ENCODE measurements at places on chromosomes 7 and 10.
A peak's percentile ranks its signal among the peaks of the same experiment; 100 is the strongest.

DNA sequence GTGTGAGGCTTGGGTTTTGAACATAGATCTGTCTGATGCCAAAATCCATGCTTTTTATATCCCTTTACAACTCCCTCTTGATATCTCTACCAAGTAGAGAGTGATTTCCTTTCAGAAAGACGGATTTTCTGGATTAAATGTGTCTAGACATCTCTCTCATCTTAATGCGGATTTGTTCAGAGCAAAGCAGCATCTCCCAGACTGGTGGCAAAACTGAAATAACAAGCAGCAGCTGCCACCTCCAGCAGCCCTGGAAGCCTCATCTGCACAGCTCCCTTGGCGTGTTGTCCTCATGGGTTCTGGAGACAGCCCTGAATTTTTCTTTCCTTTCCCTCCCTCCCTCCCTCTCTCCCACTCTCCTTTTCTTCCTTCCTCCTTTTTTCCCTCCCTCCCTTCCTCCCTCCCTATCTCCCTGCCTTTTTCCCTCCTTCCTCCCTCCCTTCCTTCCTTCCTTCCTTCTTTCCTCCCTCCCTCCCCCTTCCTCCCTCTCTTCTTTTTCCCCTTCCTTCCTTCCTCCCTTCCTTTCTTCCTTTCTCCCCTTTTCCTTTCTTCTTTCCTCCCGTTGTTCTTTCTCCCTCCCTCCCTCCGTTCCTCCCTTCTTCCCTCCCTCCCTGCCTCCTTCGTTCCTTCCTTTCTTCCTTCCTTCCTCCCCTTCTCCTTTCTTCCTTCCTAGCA lies 639.9 kb downstream of the TYW1 start:
- DNase-seq = no peak

DNA sequence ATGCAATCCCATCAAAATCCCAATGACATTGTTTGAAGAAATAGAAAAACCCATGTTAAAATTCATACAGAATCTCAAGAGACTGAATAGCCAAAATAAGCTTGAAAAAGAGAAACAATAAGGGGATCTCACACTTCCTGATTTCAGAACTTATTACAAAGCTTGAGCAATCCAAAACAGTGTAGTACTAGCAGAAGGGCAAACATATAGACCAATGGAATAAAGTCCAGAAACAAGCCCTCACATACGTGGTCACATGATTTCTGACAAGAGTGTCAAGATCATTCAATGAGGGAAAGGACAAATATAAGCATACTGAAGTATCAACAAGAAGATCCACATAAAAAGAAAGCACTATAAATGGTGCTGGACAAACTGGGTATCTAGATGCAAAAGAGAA lies 31.9 kb downstream of the MICU1 start:
- no peak for DNase-seq

DNA sequence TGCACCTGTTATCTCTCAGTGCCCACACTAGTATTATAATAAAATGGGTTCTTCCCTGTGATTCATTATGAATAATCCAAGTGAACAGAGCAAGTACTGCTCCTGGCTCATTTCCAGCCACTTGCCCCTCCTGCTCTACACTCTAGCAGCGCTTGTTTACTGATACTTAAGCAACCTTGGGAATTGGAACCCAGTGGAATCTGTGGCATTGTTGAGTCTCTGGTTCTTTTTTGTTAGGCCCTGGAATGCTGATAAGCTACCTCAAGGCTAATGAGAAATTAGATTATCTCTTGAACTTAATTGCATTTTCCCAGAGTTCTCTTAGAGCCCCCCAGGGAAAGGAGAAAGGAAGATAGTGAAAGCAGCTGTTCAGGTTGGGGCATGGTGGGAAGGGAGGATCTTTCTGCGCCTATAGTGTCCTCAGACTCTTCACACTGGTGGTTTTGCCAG lies 34.0 kb downstream of the PRKAR2B start:
- DNase-seq = no peak

GRCh38 chr10:18955061-18955460 lies 93.5 kb upstream of the MALRD1 start:
- no peak for DNase-seq

- no peak for DNase-seq
These were observed 3.2 kb downstream of the AKR1B15 start for GRCh38 chr7:134552105-134552504.

GRCh38 chr7:132051311-132051710 lies 494.9 kb upstream of the PODXL start:
- no peak for DNase-seq

GRCh38 chr7:70312336-70312735 lies 714.1 kb downstream of the AUTS2 start:
- DNase-seq = no peak

- DNase-seq = peak; percentile 68
These were observed 35.8 kb downstream of the GPER1 start for GRCh38 chr7:1123715-1124114.

- no peak for DNase-seq
These were observed 141.2 kb upstream of the ZNF716 start for GRCh38 chr7:57308631-57309408.

DNA sequence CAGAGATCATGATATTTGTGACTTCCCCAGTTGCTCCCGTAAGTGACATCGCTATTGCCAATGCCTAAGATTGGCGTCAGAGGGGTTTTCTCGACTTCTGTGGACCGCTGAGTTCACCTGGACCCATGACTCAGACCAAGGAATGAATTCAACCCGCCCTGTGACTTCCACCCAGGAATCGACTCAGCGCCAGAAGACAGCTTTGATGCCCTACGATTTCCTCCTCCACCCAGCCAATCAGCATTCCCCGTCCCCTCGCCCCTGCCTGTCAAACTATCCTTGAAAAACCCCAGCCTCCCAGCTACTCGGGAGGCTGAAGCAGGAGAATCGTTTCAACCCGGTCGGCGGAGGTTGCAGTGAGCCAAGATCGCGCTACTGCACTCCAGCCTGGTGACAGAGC lies 58.3 kb downstream of the MICALL2 start:
- DNase-seq = no peak

- DNase-seq = no peak
These were observed 78.0 kb upstream of the AGBL3 start for GRCh38 chr7:134908289-134908688.

- DNase-seq = no peak
These were observed 224.8 kb downstream of the DNAJB9 start for GRCh38 chr7:108794466-108794865.

GRCh38 chr7:36736090-36736898 lies 12.0 kb upstream of the AOAH start:
- DNase-seq = no peak

DNA sequence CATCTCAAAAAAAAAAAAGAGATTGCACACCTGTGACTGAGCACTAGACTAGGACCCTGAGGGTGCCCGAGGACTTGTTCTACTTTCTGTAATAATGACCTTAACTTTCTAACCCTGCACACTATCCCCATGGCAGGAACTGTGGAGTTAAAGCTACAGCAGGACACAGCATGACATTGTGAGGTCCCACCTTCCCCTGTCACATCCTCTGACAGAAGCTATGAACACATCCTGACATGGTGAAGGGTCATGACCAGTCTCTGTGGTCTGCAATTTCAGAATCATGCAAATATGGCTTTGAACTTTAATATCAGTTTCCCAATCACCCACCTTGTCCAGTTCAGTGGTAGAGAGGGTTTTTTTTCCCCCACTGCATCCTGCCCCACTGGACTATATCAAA lies 18.5 kb upstream of the SAR1A start:
- DNase-seq = no peak

- no peak for DNase-seq
These were observed 297.2 kb upstream of the ZNF32 start for GRCh38 chr10:43945908-43946307.

DNA sequence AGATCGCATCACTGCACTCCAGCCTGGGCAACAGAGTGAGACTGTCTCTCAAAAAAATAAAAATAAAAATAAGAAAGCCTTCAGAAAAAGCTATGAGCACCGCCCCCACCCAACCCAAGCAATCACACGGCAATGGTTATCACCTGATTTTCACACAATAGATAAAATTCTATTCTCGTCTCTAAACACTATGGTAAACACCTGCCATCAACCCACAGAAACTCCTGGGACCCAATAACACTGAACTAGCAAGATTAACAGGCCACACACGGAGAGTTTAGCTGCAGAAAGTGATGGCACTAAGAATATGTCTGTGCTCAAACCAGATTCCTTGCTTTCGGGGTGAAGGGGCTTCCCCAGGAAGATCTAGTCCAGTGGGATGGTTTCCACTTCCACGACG lies 173.8 kb downstream of the DIP2C start:
- no peak for DNase-seq

DNA sequence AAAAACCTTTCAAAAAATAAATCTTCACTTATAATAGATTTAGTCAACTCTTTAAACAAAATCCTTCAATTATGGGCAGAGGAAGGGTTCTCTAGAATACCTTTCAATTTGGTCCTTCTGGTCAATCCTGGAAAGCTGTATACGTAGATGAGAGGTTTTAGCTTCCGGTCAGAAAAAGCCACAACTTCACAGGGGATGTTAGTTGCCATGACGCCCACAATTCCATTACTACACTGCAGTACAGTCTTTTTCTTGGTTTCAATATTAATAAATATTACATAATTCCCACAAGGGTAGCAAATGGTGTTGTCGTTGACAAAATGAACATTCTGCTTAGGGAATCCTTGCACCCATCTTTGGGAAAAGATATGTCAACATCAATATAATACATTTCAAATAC lies 1.7 kb downstream of the CFAP43 start:
- DNase-seq = no peak

GRCh38 chr10:14118953-14119352 lies 211.8 kb downstream of the FRMD4A start:
- no peak for DNase-seq

GRCh38 chr10:101066146-101066895 lies 4.5 kb downstream of the KAZALD1 start:
- DNase-seq = peak; percentile 35

DNA sequence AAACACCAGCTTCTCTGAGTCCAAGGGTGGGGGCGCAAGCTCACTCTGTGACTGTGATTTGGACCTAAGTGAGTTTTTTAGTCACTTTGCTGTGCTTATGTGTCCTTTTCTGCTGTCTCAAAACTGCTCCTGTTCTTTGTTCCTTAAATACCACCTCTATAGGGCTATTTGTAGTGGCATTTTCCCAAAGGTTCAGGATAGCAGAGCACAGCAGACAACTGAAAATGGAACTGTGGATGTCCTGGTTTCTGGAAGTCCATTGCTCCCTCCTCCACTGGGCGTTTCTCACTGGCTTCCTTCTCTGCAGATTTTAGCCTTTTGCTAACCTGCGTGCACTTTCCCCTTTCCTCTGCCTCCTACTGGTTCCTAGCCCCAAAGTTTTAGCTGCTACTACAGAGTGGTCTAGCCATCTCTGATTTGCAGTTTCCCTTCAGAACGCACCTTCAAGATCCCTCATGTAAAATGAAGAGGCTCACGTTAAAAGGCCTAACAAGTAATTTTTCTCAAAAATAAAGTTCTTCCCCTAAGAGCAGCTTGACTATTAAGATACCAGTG lies 25.6 kb downstream of the BLVRA start:
- no peak for DNase-seq

DNA sequence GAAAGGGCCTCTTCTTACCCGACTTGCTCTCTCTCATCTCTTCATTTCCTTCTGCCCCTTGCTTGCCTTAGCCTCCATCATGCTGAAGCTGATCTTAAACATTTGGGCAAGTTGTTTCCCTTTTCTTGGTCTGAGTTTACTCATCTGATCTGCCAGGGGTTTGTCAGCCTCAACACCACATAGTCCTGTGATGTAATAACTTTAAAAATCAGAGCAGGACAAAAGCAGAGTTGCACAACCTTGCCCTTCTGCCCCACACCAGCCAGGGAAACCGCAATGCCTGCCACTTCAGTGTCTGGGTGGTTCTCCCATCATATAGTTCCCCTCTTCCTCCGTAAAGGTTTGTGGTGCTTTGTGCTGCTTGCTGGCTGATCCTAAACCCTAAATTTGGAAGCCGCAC lies 9.9 kb upstream of the LIPM start:
- no peak for DNase-seq

DNA sequence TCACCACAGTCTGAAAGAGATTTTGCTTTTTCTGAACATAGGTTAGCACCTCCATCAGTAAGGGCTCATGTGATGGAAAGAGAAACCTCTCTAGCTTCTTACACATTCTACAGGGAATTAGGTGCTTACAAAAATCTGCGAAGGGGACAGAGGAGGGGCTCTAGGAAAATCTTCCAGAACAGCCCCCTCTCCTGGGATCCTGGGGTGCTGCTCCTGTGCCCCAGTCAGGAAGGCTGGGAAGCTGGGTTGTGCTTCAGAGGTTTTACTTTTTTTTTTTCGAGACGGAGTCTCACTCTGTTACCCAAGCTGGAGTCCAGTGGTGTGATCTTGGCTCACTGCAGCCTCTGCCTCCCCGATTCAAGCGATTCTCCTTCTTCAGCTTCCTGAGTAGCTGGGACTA lies 7.5 kb upstream of the FAM171A1 start:
- no peak for DNase-seq

GRCh38 chr10:34222359-34222758 lies 592.7 kb downstream of the PARD3 start:
- no peak for DNase-seq

- DNase-seq = no peak
These were observed 148.0 kb downstream of the LRRN3 start for GRCh38 chr7:111238886-111239285.

GRCh38 chr10:78829565-78829964 lies 239.2 kb upstream of the ZMIZ1 start:
- DNase-seq = no peak

DNA sequence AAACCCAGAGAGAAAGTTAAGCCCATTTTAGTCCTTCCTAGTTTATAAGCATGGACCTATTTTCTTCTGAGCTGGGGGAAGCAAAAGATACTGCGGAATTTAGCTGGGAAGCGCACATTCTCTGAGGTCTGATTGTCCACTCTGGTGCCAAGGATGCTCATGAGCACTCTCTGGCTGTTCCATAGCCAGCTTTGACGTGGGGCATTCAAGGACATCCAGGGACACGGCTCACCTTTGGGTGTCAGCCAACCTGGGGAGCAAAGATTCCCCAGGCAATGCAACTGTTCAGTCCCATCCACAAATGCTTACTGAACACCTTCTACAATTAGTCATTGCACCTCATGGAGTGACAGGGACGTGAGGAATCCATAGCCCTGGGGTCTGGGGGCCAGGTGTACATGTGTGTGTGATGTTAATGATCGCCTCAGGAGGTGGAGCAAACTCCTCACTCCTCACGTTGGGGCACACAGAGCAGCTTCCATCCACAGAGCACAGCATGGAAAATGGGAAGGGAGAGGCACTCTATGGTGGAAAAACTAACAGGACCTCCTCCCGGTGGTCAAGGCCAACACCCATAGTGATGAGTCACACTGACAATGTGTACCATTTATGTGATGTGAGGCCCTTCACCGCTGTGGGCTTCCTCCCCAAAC lies 67.5 kb upstream of the IGFBP3 start:
- DNase-seq = no peak

All from spinal cord (tissue), 10 donors.